ENCODE measurements at places on chromosomes 1 and 21. TPM values are rescaled to one million over a fixed set of nuclear protein-coding genes. Genes with fewer than 3 reads are reported as not detected.

The ZZZ3 gene
- total RNA-seq = 24.8 TPM

The PROK1 gene
- total RNA-seq = not detected

The PCP4 gene
- not detected for total RNA-seq

The EIF4G3 gene
- 24.1 TPM for total RNA-seq

The FMO3 gene
- 0.13 TPM for total RNA-seq

The IBA57 gene
- 3.0 TPM for total RNA-seq

The RGS13 gene
- total RNA-seq = not detected

The CGN gene
- 5.2 TPM for total RNA-seq

The CDA gene
- 4.4 TPM for total RNA-seq

The PDC gene
- not detected for total RNA-seq
